ENCODE measurements at places on chromosomes 5 and 9. TPM values are rescaled to one million over a fixed set of nuclear protein-coding genes. Genes with fewer than 3 reads are reported as not detected.

The LCN1 gene
- not detected for total RNA-seq

The PIGO gene
- 24.5 TPM for total RNA-seq

The PTPA gene
- 92.2 TPM for total RNA-seq

The PCDHB10 gene
- 0.21 TPM for total RNA-seq

The FOXD4L4 gene
- total RNA-seq: 0.19 TPM

The SPATA31C1 gene
- not detected for total RNA-seq

The PCDHB5 gene
- total RNA-seq: 0.63 TPM

The PNPLA7 gene
- total RNA-seq: 0.28 TPM

The IL3 gene
- not detected for total RNA-seq

The C9orf50 gene
- not detected for total RNA-seq

The C5orf34 gene
- total RNA-seq: 2.2 TPM

The CRB2 gene
- total RNA-seq: not detected

The IFNA1 gene
- total RNA-seq: not detected

The CDKN2A gene
- total RNA-seq: 18.5 TPM

The CPEB4 gene
- total RNA-seq: 16.2 TPM

The DNAI1 gene
- total RNA-seq: not detected

The RASGEF1C gene
- total RNA-seq: not detected

The GLRA1 gene
- not detected for total RNA-seq

The ASPN gene
- not detected for total RNA-seq

The ADAM19 gene
- 5.0 TPM for total RNA-seq

The RNF224 gene
- total RNA-seq: 0.35 TPM

The F12 gene
- 14.4 TPM for total RNA-seq

The GFI1B gene
- not detected for total RNA-seq

The GABRA1 gene
- not detected for total RNA-seq

The IFNA6 gene
- total RNA-seq: not detected

The YIPF5 gene
- 36.3 TPM for total RNA-seq

The AKNA gene
- 5.1 TPM for total RNA-seq

The LCN10 gene
- total RNA-seq: not detected

The ADGRD2 gene
- total RNA-seq: not detected

The SEC61B gene
- total RNA-seq: 129 TPM

The TNFSF8 gene
- not detected for total RNA-seq

The ZNF366 gene
- not detected for total RNA-seq

The MED22 gene
- total RNA-seq: 18.7 TPM

The PLPP7 gene
- not detected for total RNA-seq

The AK8 gene
- 0.85 TPM for total RNA-seq

The NRG2 gene
- 0.05 TPM for total RNA-seq

The CER1 gene
- total RNA-seq: not detected

The AQP7 gene
- total RNA-seq: not detected

The DBH gene
- total RNA-seq: not detected

The GPX8 gene
- total RNA-seq: 26.2 TPM

The SMAD5 gene
- 42.6 TPM for total RNA-seq

The SLC25A25 gene
- 12.4 TPM for total RNA-seq

The FST gene
- total RNA-seq: 127 TPM

The SHC3 gene
- total RNA-seq: 5.8 TPM

The EFCAB9 gene
- not detected for total RNA-seq

Data from airway epithelial cell (primary cell).